ENCODE measurements at places on chromosomes 11 and 22.

- DNase-seq = no peak
These were observed 635.5 kb upstream of the CCDC90B start for GRCh38 chr11:83921447-83922192.

DNA sequence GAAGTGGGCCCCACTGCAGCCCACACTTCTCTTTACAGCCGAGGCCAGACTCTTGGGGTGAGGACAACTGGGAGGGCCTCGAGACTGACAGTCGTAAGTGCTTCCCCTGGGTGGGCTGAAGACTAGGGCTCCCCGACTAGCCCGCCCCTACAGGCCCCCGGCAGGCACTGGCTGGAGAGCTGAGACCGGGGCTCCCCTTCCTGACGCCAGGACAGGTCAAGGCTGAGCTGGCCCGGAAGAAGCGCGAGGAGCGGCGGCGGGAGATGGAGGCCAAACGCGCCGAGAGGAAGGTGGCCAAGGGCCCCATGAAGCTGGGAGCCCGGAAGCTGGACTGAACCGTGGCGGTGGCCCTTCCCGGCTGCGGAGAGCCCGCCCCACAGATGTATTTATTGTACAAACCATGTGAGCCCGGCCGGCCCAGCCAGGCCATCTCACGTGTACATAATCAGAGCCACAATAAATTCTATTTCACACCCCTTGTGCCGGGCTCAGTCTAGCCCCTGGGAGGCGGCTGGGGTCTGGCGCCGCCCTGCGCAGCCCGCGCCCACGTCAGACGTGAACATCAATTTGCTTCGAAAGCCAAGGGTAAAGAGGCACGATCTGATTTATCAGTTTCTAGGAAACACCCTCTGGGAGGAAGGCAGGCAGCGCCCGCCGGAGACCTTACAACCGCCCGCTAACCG is 13.5 kb downstream of the SCYL1 start:
- no peak for DNase-seq

DNA sequence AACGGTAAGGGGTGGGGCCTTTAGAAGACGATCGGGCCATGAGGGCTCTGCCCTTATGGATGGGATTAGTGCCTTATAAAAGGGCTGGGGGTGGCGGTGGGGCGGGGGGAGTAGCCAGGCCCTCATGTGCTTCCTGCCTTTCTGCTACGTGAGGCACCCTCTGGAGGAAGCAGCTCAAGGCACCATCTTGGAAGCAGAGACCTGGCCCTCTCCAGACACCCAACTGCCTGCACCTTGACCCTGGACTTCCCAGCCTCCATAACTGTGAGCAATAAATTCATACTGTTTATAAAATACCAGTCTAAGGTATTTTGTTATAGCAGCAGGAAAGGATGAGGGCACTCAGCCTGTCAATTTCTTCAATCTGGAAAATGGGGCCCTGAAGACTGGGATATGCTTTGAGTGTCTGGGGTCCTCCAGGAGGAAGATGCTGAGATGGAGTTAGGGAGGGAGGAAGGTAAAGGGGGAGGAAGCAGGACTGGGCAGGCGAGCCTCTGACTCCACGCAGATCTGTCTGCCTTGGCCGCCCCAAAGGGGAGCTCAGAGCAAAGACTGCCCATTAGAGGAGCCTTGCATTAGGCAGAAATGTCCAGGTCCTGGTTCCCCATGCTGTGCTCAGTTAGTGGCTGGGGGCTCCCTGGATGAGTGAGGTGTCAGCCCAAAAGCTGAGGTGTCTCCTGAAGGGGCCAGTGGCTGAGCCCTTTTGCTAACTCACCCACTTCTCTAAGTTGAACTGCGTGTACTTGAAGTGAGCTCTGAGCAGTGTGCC is 5.3 kb downstream of the CABP2 start:
- DNase-seq = no peak

- no peak for DNase-seq
These were observed 29.6 kb downstream of the PRDM10 start for GRCh38 chr11:129973068-129973467.

DNA sequence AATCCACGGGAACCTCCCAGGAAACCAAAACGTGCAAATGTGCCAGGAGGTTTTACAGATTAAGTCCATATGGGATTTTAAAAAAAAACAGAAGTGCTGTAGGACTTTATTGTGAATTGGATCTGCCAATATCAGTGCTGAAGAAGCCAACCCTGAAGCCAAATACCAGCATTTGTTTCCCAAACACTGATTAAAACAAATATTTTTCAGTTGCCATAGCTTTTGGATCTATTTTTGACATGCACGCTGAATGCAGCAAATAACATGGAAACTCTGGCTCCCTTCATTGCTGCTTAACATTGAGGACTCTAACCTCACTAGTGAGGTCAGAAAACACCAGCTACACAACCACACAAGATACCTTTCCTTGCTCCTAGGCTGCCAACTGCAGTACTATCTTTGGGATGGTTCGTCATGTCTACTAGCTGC is 28.4 kb upstream of the SIK2 start:
- no peak for DNase-seq

GRCh38 chr22:48315439-48316256 is 1512.0 kb downstream of the BRD1 start:
- DNase-seq = no peak

DNA sequence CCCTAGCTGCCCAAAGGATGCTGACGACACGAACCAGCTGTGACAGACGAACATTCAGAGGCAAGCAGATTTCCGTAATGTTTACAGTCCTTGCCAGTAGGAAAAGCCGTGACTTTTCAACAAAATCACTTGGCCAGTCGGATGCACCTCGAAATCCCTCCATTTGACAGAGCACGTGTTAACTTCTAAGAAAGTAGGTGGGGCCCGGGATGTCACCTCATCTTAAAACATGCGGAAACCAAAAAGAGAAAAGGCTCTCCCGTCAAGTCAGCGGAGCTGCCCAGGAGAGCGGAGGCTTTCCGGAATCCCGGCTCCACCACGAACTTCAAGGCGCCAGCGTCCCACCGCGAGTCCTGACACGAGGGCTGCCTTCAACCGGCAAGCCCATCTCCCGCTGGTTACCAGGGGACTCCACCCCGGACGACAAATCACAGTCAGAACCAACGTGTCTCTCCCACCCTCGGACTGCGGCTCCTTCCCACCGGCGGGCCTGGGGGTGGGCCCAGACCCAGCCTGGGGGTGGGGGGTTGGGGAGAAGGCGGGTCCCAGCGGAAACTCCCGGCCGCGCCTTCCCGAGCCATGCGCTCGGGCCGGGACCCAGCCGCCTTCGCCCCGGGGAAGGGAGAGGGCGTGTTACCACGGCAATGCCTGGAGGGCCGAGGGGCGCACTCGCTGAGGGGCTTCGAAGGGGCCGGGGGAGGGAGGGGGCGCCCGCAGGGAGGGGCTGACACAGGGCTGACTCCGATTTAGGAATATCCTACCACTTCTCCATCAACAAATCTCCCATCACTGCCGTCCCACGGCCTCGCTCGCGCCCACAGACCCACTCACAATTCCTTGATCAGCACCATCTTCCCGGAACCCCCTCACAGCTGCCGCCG is 475 bp downstream of the PITPNB start:
- DNase-seq = no peak

DNA sequence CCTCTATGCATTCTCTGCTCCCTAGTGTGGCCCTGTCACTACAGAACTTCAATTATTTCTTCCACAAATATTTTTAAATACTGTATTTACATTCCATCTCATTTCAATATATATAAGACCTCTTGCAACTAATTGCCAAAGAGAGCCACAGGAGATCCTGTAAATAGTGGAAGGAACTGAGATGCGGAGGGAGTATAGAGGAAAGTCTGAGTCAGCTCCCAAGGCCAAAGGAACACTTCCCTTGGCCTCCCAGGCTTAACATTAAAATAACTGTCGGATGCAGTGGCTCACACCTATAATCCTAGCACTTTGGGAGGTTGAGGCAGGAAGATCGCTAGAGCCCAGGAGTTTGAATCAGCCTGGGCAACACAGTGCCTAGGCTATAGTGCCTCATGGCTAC is 31.2 kb downstream of the RBFOX2 start:
- DNase-seq = no peak

DNA sequence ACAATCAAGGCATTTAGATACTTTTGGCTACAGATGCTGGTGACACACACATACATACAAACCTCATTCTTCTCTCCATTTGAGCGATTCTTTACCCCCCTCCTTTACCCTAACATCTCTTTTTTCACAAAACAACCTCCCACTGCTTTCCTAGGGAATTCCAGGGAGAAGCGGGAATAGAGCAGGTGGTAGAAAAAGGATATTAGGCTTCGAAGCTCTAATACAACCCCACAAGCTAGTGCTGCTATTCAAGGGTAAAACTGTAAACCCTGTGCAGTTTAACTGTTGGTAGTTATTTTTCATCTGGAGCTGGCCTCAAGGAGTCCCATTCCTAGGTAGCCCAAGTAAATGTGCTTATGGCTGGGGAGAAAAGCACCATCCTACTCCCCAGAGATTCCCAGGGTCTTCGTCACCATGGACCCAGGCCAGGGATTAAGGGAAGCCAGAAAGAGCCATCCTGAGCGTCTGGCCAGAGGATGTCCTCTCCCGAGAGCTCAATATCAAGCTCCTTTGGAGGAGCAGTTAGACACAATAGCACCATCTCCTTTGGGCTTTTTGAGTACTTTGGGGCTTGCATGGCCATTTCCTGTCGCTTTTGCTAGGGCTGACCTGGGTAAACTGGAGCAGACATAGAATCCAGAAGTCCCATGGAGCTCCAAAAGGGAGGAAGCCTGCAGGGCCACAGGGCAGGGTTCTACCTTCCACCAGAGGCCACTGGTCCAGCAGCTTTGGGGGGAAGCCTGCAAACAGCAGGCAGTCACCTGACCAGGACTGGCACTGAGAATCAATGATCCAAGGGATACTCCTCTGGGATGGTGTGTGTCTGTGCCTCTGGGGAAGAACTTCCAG is 3.1 kb downstream of the MAML2 start:
- DNase-seq = no peak

DNA sequence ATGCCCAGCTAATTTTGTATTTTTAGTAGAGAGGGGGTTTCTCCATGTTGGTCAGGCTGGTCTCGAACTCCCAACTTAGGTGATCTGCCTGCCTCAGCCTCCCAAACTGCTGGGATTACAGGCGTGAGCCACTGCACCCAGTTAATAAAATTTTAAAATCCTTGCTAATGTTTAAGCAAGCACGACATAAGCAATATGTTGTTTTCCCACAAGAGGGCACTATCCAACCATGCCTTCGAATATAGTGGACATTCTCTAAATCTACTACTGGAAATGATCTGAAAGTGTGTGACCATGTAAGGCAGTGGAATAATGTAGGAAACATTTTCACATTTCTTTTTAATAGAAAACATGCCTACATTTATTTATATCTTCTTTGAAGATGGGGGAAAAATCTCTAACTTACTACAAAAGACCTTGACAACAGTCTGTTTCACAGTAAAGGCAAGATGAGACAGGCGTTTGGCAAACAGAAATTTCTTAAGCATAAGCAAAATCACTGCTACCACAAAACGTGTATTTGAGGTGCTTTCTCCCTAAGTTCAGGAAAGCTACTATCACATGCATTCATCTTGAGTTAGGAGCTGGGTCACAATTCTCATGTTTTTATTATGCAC is 38.2 kb downstream of the PITPNB start:
- DNase-seq = no peak

DNA sequence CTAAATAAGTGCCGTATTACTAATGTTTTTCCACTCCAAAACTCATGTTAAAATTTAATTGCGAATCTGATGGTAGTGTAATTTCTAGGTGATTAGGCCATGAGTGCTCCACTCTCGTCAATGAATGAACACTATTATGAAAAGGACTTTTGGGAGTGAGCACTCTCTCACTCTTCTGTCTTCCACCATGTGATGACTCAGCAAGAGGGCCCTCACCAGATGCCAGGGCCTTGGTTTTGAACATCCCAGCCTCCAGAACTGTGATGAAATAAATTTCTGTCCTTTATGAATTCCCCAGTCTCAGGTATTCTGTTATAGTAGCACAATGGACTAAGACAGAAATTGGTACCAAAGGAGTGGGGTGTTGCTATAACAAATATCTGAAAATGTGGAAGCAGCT is 8.1 kb downstream of the JRKL start:
- DNase-seq = no peak

DNA sequence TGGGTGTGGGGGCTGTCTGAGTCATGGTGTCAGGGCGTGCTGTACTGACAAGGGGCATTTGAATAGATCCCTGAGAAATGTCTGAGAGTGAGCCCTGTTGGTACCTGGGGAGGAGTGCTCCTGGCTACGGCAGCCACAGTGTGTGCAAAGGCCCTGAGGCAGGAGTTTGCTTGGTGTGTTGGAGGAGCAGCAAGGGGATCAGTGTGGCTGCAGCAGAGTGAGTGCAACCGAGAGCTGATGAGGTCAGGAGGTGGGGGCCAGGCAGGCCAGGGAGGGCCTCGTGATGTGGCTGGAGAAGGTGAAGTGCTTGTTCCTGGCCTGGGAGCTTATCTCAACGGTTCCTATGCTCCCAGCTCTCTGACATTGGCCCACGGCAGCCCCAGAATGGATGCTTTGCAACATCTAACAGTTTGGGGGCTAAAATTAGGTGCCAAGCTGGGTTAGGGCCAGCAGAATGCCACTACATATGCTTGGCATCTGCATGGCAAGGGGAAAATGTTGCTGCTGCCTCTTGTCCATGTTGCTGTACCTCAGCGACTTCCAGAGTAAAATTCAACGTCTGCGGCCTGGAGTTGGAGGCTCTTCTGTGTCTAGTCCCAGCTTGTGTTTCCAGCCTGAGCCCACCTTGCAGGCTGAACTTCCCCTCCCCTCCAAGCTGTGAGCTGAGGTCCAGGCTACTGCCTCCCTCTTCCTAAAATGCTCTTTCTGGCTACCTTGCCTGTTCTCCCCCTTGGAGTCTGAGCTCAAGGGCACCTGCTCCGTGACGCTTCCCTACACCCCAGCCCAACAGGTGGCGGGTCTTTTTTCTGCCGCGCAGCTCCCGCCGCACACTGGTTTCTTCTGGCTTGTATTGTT is 48.2 kb upstream of the MYEOV start:
- no peak for DNase-seq

DNA sequence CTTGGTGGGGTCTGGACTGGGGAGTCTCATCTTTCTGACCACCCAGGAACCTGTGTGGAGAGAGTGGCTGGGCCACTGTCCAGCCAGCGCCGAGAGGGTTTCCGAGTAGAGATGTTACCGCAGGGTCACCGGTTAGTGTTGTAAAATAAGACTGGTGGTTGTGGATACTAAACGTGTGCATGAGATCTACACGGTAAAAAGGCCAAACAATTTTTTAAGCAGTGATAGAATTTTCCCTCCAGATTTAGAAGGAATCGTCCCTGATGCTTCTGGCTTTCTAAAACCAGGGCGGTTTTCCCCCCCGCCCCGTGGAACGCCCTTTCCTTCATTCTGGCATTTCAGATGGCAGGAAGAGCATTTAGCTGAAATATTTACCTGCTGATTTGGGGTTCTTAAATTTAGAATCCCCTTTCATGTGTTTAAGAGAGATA is 72.6 kb upstream of the PPARA start:
- no peak for DNase-seq

DNA sequence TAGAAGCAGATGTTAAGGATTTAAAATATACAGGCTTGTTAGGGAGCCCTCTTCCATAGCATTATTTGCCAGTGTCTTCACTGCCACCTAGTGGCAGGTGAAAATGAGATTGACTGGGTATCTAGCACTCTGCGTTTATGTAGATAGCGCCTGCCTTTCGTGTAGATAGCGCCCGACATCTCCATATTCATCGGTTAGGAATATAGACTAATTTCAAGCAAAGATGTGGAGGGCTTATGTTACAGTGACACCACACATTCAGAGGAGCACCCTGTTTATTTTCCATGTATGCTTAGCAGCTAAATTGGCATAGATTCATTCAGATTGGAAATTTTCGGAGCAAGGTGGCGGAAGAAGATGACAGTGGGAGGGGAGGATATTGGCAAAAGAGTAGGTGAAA is 72.0 kb downstream of the SLC5A12 start:
- DNase-seq = peak; percentile 10
